ENCODE measurements at places on chromosomes 5 and 9.

DNA sequence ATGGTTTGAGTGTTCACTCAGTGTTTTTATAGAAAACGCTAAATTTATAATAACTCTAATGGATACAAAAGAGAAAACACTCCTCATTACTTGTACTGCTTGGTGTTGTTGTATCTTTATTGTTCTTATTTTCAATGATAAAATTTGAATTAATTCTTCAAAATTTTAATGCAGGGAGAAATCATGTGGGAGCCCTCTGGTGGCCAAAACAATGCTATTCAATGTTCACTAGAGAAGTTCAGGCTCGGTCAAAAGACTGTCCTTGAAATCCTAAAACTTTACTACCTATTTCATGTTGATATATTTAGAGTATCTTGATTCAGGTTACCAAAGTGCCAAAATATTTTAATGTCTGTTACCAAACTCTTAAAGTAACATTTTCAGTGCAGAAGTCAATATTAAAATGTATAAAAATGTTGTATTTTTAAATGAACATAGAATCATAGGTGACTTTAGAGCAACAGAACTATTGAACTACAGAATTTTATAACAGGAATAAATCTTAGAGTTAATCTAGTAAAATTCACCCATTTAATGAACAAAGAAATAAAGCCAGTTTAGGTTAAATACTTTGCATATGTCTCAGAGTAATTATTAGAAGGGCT lies 1259.8 kb downstream of the PTPRD start:
- no peak for DNase-seq

DNA sequence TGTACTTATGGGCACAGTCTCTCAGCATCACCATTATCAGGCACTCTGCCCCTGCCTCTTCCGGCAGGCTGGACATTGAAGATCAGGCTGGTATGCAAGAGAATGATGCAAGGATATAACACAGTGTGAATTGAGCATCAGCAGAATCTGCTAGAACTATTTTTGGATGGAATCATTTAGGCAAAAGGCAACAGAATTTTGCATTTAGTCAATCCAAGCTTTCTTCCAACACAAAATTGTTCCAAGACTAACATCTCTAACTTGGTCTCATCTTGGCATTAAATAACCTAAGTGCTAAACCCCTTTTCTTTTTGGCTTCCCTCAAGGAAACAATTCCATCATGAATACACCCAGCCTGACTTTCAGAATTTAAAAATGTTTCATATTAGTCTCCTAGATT lies 339.9 kb downstream of the PRELID2 start:
- DNase-seq: no peak

- peak; percentile 18 for DNase-seq
These were observed 302.4 kb downstream of the PDE4D start for GRCh38 chr5:59591162-59591561.

- DNase-seq: no peak
These were observed 242.6 kb downstream of the KIAA0825 start for GRCh38 chr5:94375801-94376200.

DNA sequence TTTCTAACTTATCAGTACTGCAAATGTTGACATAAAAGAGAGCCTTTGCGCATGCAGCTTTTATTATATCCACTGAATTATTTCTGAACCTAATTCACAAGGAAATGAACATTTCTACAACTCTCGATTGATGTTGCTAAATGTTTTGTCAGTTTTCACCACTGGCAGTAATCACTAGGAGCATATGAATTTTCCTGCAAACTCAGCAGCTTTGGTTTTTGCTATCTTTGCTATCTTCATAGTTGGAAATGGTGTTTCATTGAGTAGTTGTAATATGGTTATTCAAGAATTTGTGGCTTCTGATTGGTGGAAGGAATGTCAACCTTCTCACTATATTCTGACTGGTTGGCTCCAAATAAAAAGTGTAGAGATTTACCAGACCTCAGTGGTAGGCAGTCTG lies 8.9 kb upstream of the SHC3 start:
- DNase-seq: no peak

GRCh38 chr9:20135119-20135697 lies 346.4 kb upstream of the SLC24A2 start:
- no peak for DNase-seq

Measured in natural killer cell (primary cell).